ENCODE measurements at places on chromosomes 2 and 18.

GRCh38 chr18:24460388-24460787, at the start of gene HRH4:
HRH4 (plus strand) TSS chr18:24460637; CDS start chr18:24460729, 92 bp downstream.
- DNase-seq: no peak

GRCh38 chr18:58314284-58314683, 270.3 kb downstream of the NEDD4L start:
- DNase-seq: peak; percentile 9

GRCh38 chr2:172223601-172224054, 120.9 kb upstream of the DLX2 start:
- DNase-seq: no peak

GRCh38 chr2:241129086-241129871, 20.0 kb downstream of the PASK start:
- DNase-seq: no peak

DNA sequence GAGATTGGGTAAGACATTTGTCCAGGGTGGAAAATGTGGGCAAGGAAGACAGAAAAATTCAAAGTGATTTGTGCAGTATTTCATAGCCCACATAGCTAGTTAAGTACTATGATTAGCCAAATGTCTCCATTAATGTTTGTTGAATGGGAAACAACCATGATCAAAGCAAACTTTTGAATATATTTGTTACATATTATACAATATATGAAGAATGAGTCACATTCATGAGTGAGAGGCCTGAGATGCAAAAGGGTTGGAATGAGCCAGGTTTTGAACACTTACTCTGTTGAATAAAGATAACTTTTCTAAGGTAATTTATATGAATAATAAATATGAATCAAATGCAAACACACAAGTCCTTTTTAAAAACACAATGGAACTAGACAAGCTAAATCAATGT, 984.5 kb upstream of the CDH2 start:
- DNase-seq: no peak

DNA sequence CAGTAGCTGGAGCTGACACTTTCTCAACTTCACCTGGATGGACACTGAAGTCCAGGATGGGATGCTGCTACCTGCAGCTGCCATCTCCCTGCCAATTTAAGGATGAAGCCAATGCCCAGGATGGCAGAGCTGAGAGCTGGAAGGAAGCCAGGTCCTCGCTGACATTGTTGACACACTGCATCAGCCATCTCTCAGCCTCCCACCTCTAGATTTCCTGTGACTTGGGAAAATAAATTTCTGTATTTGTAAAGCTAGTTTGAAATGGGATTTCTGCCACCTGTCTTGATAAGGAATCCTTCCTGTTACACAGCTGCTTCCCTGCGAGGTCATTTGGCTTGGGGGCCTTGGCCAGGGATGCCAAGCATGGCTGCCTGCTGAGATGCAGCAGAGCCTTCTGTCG, 43.5 kb downstream of the KCTD1 start:
- DNase-seq: no peak

- DNase-seq: no peak
These were observed 346.7 kb downstream of the SS18 start for GRCh38 chr18:25743646-25744151.

DNA sequence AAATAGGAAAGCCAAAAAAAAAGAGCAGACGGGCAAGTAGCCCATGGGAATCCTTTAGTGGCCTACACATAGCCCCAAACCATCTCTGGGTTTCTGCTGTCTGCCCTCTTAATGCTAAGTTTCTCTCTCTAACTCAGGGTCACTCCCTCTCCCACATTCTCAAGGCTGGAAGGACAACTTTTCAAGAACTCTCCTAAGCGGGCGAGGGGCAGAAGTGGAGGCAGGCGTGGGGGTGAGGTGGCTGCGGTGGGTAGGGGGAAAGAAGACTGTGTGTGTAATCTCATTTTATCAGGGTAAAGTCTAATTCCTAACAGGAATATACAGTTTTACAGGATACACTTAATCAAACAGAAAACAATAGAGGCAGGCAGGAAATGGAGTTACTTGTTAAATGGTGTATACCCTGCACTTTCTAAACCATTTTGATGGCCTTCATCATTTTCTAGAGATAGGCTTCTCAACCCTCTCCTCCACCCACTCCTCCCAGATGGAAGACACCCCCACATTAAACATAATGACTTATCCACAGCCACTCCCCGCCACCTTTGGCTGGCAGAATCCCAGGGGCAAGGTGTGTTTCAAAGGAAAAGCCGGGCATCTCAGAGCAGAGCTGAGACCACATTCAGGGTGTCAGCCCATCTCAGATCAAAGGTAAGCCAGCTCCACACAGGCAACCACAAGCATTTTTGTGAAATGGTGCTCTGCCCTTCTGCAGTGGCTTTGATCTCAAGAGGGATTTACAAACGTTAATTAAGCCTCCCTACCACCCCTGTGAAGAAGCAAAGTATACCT, 6.8 kb downstream of the SMAD7 start:
- DNase-seq: no peak

GRCh38 chr2:28869494-28870145, 489 bp downstream of the TRMT61B start:
- DNase-seq: no peak

- DNase-seq: no peak
These were observed 79.7 kb downstream of the HS1BP3 start for GRCh38 chr2:20571231-20571630.

DNA sequence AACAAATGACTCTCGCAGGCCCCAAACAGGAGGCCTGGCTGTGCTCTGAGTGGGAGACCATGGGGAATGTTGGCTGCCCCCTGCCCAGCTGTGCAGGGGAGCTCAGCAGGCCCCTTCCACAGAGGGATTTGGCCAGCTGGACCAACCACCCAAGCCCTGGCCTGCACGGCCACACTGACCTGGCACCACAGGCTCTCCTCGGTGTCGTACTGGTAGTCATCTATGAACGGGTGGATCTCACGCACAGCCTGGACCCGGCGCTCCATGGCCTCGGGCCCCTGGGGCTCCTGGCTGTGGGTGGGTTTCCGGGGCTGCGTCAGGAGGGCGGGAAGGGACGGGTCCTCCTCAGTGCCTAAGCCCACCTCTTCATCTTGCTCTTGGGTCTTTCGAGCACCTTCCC, 74.5 kb downstream of the POLR1A start:
- no peak for DNase-seq

DNA sequence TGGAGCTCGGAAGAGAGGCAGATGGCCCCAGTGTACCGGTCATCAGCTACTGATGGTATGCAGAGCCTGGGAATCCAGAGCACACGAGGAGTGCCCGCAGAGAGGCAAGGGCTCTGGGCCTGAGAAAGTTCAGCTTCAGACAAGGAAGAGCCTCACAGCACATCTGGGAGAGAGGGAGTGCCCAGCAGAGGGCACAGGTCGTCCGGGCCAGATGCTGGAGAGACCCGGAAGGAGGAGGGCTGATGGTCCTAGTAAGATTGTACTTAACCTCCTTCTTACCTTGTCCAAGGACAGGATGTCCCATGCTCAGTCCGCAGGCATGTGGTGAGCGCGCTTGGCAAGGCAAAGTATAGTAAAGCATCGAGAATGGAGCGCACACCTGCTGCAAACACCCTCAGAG, 24.4 kb upstream of the CHMP1B start:
- DNase-seq: peak; percentile 36

DNA sequence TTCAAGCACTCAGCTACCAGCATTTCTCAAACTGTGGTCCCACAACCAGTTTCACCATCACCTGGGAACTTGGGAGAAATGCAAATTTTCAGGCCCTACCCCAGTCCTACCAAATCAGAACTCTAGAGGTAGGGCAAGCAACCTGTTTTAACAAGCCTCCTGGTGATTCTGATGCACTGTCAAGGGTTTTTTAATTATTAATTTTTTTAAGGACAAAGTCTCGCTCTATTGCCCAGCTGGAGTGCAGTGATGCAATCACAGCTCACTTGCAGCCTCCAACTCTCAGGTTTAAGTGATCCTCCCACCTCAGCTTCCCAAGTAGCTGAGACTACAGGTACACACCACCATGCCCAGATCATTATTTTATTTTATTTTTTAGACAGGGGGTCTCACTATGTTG, 7.8 kb downstream of the ACMSD start:
- no peak for DNase-seq

Measured in erythroblast (primary cell).